ENCODE measurements at places on chromosomes 3 and 15.
A peak's percentile ranks its signal among the peaks of the same experiment; 100 is the strongest.

GRCh38 chr3:186789554-186790260 lies 6.3 kb downstream of the EIF4A2 start:
- DNase-seq = no peak

GRCh38 chr3:94525043-94525442 lies 462.2 kb downstream of the NSUN3 start:
- no peak for DNase-seq

GRCh38 chr15:70491201-70491621 lies 272.1 kb downstream of the UACA start:
- DNase-seq = no peak

GRCh38 chr3:127254033-127254644 lies 33.7 kb downstream of the PRR20G start:
- DNase-seq = no peak

- no peak for DNase-seq
These were observed 12.5 kb upstream of the CSPG4 start for GRCh38 chr15:75725006-75725718.

DNA sequence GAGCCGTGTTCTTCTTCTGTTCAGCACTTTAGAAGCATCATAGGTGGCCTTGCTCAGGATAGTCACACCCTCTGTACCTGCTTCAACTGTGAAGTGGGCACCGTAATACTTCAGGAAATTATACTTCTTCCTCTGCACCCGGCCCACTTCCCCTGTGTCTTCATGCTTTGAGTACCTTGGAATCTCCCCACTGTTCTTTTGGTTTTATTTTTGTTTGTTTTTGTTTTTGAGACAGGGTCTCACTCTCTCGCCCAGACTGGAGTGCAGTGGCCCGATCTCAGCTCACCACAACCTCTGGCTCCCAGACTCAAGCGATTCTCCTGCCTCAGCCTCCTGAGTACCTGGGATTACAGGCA lies 1.7 kb downstream of the P2RY14 start:
- peak; percentile 43 for DNase-seq

GRCh38 chr15:38377636-38378035 lies 76.3 kb upstream of the FAM98B start:
- no peak for DNase-seq

DNA sequence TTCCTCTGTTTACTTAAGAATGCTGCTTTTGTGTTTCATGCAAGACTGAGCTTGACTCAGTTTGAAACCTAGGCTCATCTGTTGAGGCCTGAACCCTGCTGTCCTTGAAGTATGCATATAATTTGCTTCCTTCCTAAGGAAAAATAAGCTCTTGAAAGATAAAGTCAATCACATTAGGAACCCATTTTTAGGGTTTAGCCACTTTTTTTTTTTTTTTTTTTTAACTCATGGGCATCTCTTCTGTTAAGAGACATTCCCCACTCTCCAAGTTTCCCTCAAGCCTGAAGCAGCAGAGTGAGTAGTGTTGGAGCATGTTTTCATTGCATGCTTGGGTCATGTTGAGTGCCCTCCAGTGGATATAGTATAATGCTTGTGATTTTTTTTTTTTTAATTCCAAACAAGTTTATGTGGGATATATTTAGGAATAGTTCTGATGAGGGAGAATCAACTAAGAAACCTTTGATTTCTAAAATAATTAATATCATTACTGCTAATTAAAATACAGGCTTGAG lies 3.6 kb downstream of the CTNNB1 start:
- DNase-seq = no peak

- no peak for DNase-seq
These were observed 309.2 kb downstream of the MAGI1 start for GRCh38 chr3:65729555-65729954.

DNA sequence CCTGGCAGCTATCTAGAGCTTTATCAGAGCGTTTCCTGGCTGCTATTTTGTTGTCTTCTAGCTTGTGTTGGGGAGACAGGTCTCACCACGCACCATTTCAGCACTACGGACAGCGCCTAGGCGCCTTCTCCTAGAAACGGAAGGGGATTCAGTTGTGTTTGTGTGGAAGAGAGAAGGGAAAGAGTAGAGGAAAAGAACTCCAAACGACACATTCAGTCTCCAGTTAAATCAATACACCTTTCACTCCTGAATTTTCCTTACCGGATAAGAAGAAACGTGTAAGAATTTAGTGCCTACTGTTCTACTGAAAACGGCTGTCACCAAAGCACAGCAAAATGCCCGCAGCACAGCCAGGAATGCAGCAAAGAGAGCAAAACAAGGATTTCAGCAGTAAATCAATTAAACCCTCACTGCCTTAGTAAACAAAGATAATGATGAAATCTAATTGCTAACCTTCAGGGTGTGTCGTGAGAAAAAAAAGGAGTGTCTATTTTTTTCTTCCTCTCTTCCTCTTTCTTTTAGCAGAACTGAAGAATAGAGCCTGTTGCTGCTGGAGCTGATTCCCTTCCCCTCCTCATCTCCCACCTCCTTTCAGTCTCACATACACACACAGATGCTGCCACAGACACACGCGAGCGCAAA lies 412 bp upstream of the CTXN2 start:
- no peak for DNase-seq

DNA sequence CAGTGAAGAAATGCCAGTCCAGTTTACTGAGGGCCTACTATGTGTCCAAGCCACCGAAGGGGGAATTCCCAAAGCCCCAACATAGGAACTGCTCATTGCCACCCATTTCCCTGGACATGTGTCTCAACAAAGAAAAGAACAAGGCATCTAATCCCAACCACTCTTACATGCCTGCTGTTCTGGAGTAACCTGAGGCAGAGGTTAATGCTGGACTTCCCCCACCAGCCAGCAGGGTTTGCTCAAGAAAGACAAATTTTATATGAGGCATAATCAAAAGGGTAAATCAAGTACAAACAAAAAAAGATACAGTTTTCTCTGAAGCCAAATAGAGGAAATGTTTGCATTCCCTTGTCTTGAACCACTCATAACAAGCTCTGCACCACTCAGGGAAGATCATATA lies 4.1 kb downstream of the ADCY5 start:
- no peak for DNase-seq

- DNase-seq = peak; percentile 51
These were observed 61.3 kb upstream of the CMTM8 start for GRCh38 chr3:32176989-32177701.

GRCh38 chr3:134236505-134237170 lies 14.0 kb downstream of the RYK start:
- no peak for DNase-seq

DNA sequence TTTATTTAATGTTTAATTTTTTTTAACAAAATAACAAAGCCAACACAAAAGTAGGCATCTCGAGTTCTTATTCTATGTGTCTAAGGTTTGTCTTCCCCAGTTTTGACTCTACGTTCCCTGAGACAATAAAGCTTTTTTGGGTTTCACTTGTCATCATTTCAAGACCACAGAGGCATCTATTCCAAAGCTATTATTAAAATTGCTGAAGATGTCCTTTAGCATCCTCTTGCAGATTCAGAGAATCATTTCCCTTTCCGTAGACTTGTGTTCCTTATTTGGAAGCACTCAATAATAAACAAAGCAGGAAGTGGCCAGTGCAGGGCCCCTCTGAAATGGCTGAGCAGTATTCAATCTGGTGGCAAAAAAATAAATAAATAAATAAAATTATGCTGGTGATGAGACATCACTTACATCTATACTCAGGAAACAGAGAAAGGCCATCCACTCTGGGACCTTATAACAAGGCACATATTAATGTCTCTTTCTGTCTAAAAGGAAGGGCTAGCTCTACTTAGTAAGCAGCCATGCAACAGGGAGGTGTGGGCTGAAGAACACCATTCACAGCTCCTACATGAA lies 362.3 kb downstream of the WDR72 start:
- no peak for DNase-seq

GRCh38 chr3:141412087-141412935 lies 44.0 kb downstream of the ZBTB38 start:
- peak; percentile 16 for DNase-seq

GRCh38 chr3:89612027-89612426 lies 504.6 kb downstream of the EPHA3 start:
- DNase-seq = no peak

- no peak for DNase-seq
These were observed 292.7 kb upstream of the PROK2 start for GRCh38 chr3:72077473-72078259.

DNA sequence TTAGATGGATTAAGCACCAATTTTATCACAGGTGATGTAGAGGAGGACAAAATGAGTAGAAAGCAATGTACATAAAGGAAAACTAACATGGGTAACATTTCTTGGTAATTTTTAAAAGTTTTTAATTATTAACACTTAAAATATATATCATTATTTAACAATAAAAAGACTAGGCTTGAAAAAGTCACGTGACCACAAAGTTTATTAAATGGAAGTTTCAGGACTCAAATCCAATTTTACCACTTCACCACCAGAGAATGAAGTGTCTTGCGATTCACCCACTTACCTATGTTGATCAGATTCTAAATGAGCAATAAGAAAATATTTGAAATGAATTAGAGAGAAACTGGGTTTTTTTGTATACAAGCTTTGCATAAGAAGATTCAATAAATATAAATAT lies 721.3 kb downstream of the GBE1 start:
- no peak for DNase-seq

DNA sequence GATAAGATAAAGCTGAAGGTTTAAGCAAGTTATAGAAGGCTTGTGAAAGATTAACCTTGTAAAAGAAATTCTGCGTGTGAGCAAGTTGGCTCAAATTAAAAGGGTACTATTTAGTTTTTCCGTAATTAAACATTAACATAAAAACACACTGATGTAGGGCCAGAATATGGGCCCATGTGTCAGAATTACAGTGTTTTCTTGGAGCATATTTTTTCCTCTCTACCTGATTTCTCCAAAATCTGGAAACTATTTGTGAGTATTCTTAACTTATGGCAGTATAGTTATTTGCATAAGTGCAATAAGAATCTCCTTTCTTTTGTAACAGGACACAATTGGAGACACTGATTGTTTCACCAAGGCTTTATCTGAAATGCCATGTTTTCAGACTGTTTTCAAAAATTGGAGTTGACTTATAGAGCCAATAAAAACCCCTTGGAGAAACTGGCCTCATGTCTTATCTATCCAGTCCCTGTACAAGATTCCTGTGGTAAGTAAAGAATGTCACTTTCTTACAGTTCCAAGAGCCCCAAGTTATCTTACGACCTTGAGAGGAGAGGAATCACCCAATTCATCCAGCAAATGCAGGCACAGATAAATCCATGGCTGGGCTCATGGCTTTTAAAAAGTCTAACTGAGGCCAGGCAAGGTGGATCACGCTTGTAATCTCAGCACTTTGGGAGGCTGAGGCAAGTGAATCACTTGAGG lies 47.8 kb upstream of the P2RY1 start:
- DNase-seq = no peak

DNA sequence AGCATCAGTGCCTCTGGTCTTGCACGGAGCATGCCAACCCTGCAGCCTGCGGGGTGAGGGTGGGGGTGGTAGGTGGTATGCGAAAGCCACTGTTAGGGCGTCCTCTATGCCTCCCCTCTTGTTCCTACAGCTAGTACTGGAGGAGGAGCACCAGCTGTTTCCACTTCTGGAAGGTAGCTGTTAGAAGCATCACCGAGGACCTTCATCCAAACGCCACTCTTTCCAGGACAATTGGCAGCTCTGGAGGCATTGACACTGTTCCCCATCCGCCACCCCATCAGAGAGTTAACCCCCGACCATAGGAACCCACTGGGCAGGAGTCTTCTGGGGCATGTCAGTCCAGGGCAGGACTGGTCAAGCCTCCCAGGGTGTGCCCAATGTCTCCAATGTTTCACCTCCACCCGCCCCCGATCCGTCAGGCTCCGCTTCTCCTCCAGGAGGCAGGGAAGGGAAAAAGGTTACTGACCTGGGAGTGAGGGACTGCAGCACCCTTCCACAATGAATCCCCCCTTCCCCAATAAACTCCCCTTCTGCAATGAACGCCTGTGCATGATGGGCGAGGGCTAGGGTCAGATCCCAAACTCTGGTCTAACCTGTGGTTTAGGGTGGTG lies 487 bp downstream of the DUOX2 start:
- no peak for DNase-seq

- no peak for DNase-seq
These were observed 21.3 kb upstream of the CAV3 start for GRCh38 chr3:8712045-8712907.

DNA sequence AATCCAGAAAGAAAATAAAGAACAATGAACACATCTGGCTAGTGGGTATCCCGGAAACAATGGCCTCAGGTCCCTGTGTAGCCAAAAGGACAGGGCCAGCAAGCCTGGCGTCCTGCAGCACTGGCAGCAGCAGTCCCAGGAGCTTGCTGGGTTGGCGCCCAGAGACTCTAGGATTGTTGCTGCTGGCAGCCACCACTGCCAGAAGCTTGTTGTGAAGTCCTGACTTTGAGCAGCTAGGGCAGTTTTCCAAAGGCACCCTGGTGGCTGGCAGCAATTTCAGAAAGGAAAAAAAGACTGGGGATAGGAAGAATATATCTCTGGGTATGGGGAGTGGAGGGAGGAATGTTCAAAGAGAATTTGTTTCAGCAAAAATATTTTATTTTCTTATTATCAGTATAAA lies 11.3 kb downstream of the SHQ1 start:
- no peak for DNase-seq

DNA sequence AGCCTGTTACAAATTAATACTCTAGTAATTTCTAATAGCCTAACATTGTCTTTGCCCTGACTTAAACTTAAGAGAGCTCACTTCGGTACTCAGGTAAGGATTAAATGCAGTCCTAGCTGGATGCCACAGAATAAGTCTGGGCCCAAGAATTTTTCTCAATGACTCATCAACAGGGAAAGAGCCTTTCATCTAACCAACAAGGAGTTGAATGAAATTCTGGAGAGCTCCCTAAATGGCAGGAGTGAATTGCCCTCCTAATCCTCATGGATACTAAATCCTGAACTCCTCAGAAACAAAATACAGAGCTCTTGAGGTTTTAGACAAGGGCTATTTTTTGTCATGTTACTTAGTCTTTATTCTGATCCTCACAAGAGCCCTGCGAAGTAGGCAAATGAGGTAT lies 159.5 kb downstream of the PLCH1 start:
- no peak for DNase-seq

DNA sequence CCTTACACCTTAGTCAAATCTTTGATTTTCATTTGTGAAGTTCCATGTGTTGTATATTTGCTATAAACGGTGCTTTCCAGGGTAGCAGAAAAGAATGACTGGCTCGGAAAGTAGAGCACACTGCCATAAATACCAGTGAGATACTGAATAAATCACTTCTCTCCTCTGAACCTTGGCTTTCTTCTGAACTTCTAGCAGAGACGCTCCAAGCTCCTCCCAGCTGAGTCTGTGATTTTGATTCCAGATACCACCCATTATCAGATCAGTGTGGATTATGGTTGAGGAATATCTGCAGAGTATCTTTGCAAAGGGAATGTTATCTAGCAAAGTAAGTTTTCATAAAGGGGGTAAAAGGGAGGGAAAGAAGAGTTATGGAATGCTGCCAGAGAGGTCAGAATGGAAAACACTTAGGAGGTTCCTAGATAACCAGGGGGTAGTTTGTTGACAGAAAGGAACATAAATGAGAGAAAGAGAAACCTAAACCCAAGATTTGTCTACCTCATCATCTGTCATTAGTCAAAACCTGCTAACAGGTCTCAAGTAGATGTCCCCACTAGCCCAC lies 98.5 kb upstream of the PSMD6 start:
- DNase-seq = no peak

GRCh38 chr3:194112120-194113106 lies 23.5 kb upstream of the HES1 start:
- DNase-seq = no peak

GRCh38 chr3:53680028-53680427 lies 166.2 kb downstream of the CHDH start:
- DNase-seq = no peak

All from stimulated activated naive B cell treated with anti-CD40 and anti-IgM and Interleukin-4, amounts not matched to agents 10 μg/mL and 1 μg/mL and 100 μg/mL, for 72 hours (primary cell).